Activated CD8-positive, alpha-beta memory T cell treated with anti-CD3 and anti-CD28 coated beads, Interleukin-2, amount 50 U/mL, for 4 hours (primary cell): ENCODE measurements at places on chromosomes 12 and 14.

GRCh38 chr12:107921062-107921461 is 146.6 kb downstream of the ASCL4 start:
- no peak for DNase-seq

- no peak for DNase-seq
Observed at GRCh38 chr14:72906316-72906715, 12.4 kb upstream of the DPF3 start.

- no peak for DNase-seq
Observed at GRCh38 chr14:100828031-100828769, 2.3 kb downstream of the MEG3 start.

DNA sequence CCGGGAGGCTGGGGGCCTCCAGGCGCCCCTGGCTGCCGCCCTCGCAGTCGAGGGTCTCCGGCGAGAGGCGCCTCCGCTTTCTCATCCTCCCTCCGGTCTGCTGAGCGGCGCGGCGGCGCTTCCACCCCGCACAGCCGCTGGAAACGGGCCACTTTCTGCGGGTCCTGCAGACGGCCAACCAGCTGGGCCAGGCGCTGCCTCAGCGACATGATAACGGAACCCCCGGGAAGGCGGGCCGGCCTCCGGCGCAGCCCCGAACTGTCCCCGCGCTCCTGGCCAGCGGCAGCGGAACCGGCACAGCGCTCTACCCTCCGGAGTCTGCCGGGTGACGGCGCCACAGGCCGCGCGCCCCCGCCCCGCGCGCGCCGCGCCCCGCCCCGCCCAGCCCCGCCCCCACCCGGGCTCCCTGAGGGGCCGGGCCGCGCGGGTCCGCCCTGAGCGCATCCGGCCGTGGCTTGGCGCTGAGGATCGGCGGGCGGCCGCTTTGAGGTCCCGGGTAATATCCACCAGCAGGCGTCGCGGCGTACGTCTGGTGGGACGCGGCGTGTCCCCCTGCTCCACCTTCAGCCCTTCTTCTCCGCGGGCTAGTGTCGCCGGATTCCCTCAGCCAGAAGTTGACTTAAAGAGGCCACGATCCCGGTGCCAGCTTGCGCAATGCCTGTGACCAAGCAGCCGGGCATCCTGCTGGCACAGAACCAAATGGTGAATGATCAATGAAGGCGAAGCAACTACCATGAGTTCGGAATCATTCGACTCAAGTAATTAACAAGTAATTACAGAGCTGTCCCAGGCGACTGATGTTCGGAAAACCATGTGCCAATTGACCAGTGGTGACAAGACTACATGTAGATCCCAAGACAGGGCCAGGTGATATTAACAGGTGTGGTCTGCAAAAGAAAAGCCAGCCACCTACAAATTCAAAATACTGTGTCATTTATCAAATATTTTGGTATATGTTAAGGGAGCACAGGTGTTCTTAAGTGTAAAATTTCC is at the start of gene SGPP1:
Gene SGPP1, minus strand, starts transcription at position 330 of the 993 bp plus-strand sequence. Its CDS starts 121 bp downstream, at position 209.
- peak; percentile 73 for DNase-seq

DNA sequence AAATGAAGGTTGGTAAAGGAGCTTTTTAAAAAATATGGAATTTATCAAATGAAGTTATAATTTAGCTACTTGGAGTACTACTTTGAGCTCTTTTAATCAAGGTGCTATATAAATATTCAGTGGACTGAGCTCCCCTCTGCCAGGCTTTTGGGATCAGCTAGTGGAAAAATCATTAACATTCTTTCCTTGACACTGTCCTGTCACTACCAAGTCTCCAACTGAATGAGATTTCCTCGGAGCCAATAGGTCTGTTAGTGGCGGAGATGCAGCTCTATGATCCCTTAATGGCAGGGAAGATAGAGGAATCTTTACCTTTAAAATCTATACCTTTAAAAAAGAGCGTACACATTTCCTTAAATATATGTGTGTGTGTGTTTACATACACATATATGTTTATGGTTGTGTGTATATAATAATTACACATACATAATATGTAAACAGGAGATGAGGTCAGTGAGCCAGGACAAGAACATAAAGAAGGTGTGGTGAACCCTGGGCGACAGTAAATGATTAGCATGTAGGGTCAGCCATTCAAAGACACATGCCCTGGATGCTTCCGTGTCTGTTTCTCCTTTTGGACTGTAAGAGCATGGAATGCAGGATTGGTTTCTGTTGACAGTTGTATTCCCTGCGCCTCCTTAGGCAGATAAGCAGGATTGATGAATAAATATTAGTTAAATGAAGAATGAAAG is 47.7 kb upstream of the ATP2A2 start:
- no peak for DNase-seq

DNA sequence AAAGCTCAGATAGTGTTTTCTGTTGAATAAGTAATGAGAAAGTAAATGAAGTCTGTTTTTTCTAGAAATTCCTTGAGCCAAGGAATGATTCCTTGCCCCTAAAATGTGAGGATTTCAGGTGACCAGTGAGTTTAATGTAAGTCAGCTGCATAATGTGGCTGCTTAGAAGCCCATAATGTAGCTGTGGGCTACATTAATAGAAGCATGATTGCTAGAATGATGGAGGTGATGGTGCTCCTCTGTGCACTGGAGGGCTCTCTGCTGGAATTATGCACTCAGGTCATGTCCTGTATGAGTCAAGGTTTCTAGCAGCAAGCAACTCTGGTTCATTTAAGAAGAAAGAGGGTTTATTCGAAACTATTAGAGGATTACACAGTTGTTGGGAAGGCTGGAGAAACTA is 19.6 kb upstream of the PWP1 start:
- no peak for DNase-seq

DNA sequence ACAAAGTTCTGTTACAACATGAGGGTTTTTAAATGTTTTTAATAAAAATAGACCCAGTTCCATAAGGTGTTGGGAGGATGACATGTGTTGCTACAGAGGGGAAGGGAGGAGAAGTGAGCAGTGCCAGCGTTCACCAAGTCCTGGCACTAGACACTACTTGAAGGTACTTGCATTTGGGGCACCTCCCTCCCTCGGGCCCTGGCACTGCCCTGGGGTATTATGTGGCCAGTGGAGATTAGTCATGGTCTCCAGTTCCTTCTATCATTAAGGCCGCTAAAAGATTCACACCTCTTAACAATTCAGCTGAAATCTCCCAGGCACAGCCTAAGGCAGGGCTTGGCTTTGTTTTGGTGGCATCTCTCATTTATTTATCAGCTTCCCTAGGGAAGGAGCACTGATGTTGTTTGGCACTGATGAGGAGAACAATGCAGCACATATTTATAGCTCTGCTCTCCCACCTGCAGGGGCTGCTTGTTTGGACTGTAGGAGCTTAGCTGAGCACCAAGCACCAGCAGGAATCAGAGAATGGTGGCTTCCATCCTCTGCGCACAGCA is 155.5 kb upstream of the NTF3 start:
- no peak for DNase-seq

GRCh38 chr12:45477526-45477925 is 252.0 kb upstream of the ARID2 start:
- no peak for DNase-seq

DNA sequence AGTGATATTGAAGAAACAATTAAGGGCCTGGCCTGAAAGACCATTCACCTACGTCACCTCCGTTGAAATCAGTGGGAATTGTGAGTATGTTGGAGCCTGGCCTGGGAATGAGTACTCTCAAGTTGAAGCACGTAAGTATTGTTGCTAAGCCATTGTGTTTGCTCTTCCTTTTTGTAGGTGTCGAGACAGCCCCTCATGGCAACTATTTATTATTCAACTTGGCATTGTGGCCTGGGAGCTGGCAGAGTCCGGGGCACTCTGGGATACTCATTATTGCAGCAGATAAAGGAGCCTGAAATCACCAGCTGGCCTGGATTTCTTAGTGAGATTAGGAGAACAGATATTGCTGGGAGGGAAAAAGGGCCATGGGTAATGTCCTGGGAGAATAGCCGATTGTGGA is 147.4 kb downstream of the C12orf75 start:
- no peak for DNase-seq

- peak; percentile 35 for DNase-seq
Observed at GRCh38 chr14:92726135-92726932, 22.1 kb downstream of the LGMN start.

- DNase-seq: no peak
Observed at GRCh38 chr12:82996168-82996812, 309.6 kb downstream of the TMTC2 start.

GRCh38 chr12:46266869-46267574 is 1.8 kb downstream of the SLC38A1 start:
- DNase-seq: peak; percentile 60

- no peak for DNase-seq
Observed at GRCh38 chr14:70884595-70885342, 22.5 kb upstream of the PCNX1 start.

DNA sequence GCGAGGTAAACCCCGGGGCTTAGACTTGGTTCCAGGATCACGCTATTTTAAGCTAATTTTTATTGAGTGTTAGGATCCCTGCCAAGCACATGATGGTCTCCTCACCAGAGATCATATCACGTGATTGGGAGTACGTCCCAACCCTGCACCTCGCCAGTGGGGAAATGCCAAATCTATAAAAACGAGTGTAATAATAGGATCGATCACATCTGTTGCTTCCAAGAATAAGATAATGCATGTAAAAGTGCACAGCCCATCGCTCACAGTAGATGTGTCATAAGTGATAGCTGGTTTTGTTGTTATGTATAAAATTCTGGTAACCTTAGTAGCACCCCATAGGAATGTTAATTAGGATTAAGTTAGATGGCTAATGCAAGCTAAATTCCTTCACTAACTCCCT is 581.0 kb upstream of the TMEM132C start:
- no peak for DNase-seq

- no peak for DNase-seq
Observed at GRCh38 chr12:132719141-132719953, 8.7 kb downstream of the PGAM5 start.
